Chondrocyte (in vitro differentiated cells): ENCODE measurements at places on chromosomes 4 and X.

GRCh38 chrX:111041018-111041462 lies 55.0 kb upstream of the PAK3 start:
- no peak for DNase-seq

DNA sequence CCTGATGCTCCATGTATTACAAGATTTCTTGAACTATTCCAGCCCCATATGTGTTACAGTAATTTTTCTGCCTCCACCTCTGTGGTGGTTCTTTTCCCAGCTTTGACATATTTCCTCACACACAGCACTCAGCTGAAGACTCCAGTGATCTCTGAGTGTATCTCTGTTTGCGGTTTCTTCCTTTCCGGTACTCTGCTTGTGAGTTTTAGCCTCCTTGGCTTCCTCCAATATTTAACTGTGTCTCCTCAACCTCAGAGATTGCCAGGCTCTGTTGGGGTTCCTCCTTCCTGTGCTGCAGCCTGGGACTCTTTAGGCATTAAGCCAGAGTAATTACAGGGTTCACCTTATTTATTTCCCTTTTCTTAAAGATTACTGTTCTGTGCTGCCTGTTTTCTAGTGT lies 73.2 kb downstream of the NFKB1 start:
- no peak for DNase-seq

- no peak for DNase-seq
Observed at GRCh38 chr4:16439768-16440167, 213.5 kb upstream of the TAPT1 start.

GRCh38 chr4:1124818-1125217 lies 11.5 kb upstream of the RNF212 start:
- no peak for DNase-seq
